ENCODE measurements at places on chromosomes 6 and 20.

DNA sequence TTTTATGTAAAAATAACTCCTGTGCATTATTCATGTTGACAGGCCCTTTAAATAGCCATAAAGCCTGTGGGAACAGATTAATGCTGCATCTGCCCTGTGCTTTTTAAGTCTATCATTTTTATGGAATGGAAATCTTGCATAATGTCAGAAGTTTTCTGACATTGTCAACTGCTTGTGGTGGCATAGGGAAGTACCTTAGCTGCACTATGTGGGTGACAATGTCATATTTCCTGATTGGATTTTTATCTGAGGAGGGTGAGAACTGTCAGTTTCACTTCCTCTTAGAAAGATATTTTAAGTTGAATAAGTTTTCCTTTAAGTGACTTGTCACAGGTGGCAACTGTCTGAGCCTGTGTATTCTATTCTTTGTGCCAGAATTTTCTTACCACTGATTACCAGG is 267.9 kb downstream of the PLCB1 start:
- peak; percentile 50 for DNase-seq

DNA sequence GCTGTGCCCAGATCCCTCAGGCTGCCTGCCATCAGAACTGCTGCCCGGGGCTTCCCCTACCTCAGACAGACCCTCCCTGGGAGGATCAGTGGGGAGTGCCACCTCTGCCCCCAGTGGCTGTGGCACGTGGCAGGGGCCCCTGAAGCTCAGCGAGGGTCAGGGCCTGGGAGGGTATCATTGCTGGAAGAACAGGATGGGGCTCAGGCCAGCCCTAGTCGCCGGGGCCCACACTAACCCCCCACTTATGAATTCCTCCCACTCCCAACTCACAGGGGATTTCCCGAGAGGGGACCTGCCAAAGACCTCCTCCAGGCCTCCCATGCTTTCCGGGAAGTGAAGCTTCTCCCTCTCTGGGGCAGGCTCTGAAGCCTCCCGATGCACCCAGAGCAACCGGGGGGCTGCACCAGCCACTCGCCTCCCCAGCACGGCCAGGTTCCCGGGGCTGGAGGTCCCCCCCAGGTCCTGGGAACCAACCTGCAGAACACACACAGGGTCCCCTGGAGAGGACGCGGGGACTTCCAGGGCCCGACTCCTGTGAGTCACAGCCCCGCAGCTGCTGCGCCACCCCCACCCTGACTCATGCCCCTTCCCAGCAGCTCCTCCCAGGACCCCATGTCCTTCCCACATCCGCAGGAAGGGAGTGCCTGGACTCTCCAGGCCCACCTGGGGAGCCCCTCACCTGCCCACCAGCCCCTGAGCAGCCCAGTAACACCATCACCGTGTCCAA is 2.5 kb downstream of the TNFRSF6B start:
- DNase-seq = peak; percentile 62

GRCh38 chr6:157273756-157274470 is 49.4 kb downstream of the TMEM242 start:
- DNase-seq = peak; percentile 57

GRCh38 chr6:75735491-75736186 is 13.4 kb upstream of the MYO6 start:
- no peak for DNase-seq

GRCh38 chr20:62372042-62372993 is 5.2 kb upstream of the LAMA5 start:
- DNase-seq = no peak

DNA sequence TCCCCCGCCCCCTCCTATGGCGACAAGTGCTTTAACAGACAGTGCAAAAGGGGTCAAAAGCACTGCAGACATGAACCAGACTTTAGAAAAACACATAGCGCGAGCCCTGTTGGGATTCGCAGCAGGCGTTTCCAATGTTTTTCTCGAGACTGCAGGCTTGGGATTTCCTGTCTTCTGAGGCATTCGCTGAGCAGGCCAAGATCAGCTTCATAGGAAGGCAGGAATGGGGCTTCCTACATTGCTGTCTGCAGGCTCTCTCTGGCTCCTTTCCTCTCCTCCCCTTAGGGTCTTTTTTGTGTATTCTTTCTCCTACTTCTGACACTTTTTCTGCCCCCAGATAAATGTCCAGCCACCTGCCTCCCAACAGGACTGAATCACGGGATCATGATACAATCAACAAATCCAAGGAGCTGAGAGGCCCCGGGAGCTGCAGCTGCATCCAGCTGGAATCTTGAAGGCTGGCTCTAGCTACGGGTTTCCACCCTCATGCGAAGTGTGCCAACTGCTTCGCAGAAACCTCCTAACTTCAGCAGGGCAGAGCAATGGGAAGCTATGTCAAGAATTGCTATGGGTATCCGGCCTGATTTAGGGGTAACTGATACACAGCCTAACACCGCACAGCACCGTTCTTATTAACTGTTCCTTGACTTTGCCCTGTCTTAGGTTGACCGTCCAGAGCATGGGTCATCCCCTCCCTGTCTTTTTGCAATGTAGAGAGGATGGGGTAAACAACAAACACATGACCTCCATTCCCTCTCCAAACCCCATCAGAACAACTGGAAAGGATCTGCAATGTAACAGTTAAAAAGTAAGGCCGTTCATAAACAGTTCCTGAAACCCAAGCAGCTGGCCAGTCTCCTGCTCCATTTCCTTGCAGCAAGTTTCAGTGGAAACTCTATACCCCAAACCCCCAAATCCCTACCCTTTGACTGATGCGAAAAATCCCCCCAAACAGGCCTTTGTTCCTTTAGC is 31.5 kb downstream of the SNX5 start:
- DNase-seq = no peak

DNA sequence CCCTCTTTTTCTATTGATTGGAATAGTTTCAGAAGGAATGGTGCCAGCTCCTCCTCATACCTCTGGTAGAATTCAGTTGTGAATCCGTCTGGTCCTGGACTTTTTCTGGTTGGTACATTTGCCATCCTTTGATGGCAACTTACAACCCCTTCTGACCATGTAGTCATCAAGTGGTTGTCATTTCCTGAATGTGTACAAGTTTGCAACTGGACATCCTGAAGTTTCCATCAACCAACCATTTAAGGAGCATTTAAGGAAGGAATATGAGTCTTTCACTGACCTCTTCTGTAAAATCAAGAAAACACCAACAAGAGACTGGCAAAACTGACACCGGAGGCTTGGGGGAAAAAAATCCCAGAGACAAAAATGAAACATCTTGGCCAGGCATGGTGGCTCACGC is 97.4 kb downstream of the RIN2 start:
- DNase-seq = no peak

- DNase-seq = no peak
Observed at GRCh38 chr6:84399003-84399402, 171.6 kb upstream of the CEP162 start.

- DNase-seq = no peak
Observed at GRCh38 chr6:127182501-127182900, 64.0 kb downstream of the RSPO3 start.

GRCh38 chr20:49281059-49281912 is 3.4 kb upstream of the ZNFX1 start:
- peak; percentile 69 for DNase-seq

GRCh38 chr6:121309768-121310469 is 24.4 kb downstream of the TBC1D32 start:
- no peak for DNase-seq

DNA sequence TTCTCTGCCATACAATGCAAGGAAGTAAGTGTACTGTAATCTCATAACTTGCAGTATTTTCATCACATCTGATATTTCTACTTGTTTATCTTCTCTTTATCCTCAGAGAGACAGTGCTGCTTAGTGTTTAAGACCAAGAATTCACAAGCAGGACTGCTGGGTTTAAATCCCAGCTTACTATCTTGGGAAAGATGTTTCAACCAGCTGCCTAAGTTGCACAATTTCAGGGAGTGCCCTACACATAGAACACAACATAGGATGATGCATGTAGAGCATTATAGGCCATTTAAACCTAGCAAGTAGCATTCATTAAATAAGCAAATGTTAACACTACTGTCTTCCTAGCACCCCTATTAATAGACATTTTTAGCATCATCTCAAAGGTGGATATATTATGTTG is 205.2 kb upstream of the CEP162 start:
- DNase-seq = no peak

Measured in activated CD4-positive, alpha-beta T cell treated with anti-CD3 and anti-CD28 coated beads, Interleukin-10, Interleukin-2, amounts not matched to agents 100 ng/mL and 50 ng/mL, durations not matched to agents 16 hours and 8 hours (primary cell).